Astrocyte of the cerebellum (primary cell): ENCODE measurements at places on chromosomes 2 and 18.

DNA sequence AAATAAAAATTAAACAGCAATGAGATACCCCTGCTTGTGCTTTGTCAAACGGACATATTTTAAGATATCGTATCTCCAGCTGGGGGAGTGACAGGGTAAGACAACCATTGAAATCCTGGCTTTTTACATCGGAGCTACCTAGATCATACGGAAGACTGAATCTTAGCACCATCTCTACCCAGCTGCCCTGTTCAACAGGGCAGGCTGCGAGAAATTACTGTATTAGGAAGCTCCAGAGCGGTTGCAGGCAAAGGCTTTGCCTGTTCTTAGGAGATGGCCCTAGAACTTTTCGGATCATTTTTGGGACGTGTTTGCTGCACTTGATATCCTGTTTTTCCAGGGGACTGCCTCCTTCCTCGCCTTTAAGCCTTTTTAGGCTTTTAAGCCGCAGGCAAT is 2.0 kb upstream of the PRKCE start:
- DNase-seq: no peak

DNA sequence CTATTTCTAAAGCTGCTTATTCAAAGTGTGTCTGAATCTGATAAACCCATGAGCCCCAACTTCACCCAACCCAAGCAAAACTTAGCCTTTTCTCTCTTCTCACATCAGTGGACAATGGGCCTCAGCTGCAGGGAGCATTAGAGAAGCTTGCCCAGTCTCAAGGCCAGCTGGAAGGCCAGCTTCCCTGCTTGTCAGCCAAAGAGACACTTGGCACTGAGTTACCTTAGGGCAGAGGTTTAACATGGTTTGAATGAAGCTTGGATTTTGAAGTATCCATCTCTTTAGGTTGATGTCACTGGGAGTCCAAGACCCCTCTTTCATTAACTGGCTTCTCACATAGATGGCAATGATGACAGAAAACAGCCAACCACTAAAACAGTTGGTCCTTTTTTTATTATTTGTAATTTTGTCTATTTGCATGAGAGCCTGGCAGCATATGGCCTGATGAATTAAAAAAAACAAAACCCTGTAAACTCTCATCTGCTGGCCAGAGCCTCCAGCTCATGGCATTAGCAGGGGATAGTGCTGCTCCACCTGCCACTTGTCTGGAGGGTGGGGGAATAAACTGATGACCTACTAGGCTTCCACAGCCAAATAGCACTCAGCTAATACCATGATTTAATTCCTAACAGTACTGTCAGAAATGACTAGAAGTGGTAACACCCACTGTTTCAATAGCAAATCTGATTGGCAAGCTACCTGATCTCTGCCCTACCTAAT is 137.0 kb downstream of the UBE2E3 start:
- DNase-seq: no peak

- DNase-seq: no peak
Observed at GRCh38 chr2:23347471-23348092, 37.4 kb upstream of the KLHL29 start.

DNA sequence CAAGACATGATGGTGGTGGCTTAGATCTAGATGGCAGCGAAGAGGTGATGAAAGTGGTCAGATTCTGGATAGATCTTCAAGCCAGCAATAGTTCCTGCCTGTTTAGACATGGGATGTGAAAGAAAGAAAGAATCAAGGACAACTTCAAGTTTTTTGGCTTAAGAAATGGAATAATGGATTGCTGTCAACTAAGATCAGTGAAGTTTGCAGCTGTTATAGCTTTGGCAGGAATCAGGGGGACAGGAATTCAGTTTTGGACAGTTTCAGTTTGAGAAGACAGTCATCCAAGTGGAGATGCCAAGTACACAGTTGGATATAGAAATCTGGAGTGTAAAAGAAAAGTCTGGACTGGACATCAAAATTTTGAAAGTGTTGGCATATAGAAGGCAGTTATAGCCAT is 283.7 kb upstream of the PKDCC start:
- no peak for DNase-seq

- DNase-seq: no peak
Observed at GRCh38 chr2:82796132-82796531, 1662.9 kb downstream of the SUCLG1 start.

- peak; percentile 39 for DNase-seq
Observed at GRCh38 chr2:165203689-165204559, at the start of gene SCN3A. TSS of gene SCN3A (minus strand) at chr2:165204050. CDS start at chr2:165176394, 27,656 bp downstream.

- no peak for DNase-seq
Observed at GRCh38 chr2:138359532-138359931, 142.0 kb upstream of the SPOPL start.
